ENCODE measurements at places on chromosomes 4 and X.
A peak's percentile ranks its signal among the peaks of the same experiment; 100 is the strongest.

GRCh38 chr4:38069271-38069760 is 109.1 kb downstream of the PTTG2 start:
- no peak for DNase-seq

DNA sequence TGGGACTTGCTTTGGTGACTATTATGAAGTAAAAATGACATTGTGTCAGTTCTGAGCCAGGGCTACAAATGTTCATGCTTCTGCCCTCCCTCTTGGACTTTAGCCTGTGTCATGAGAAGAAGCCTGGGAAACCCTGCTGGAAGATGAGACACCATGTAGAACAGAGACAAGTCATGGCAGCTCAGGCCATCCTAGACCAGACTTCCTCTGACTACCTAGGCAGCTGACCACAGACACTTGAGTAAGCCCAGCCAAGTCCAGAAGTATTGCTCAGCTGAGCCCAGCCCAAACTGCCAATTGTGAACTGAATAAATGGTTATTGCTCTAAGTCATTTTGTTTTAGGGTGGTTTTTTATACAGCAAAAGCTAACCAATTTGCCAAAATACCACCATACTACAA is 467.6 kb upstream of the CNKSR2 start:
- no peak for DNase-seq

DNA sequence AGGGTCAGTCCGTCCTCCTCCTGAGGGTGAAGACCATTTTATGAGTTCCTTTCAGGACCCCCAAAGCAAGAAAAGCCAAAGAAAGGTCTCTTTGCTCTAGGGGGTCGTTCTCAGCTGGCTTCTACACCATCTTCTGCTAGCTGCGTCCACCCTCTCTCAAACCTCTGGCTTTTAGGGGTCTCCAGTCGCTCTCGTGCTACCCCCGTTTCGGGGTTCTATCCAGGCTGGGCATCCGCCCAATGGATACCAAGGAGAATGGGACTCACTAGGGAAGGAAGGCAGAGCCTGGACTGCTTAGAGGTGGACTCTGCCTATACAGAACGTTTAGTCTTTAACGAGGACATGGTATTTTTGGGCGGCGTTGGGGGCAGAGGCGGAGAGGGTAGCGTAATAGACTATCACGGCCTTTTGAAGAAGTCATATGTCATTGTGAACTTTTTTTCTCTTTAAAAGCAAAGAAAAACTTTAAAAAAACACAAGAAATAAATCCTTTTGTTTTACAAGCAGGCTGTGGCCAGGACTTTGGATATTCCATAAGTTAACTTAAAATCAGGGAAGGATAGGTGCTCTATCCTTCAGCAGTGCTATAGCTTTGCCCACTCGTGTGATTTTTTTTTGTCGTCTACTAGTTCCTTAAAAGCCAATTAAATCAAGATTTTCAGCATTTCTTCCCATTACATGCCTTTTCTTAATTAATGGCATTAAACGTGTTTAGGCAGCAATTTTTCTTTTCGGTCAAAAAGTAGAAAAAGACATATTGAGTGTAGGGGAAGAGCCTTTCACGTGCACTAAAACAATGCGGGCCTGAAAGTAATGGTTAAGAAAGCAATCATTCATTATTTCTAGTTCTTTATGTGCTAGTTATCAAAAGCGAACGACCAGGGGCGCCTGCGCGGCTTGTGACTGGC is 7.2 kb upstream of the PITX2 start:
- DNase-seq: no peak

- no peak for DNase-seq
Measured at GRCh38 chr4:38532908-38533499, 131.0 kb upstream of the KLF3 start.

DNA sequence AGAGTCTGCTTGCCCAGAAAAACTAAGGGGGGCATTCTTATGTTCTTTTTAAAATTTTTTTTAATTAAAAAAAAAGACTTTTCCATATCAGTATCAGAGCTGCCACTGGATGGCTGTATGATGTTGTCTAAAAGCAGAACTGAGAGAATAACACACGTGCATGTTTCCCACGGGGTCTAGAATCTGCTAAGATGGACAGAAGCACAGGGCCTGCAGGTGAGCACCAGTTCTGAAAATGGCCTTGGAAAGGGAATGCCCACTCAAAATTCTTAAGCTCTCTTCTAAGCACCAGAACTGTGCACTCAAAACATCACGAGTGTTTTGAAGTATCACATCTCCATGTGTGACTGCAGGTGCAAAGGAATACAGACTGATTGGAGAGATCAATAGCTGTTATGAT is 61.1 kb downstream of the ARAP2 start:
- DNase-seq: no peak

GRCh38 chr4:27084685-27085361 is 224.2 kb downstream of the STIM2 start:
- DNase-seq: peak; percentile 57

GRCh38 chr4:85886665-85887064 is 411.7 kb downstream of the ARHGAP24 start:
- DNase-seq: no peak

GRCh38 chr4:152104356-152104755 is 343.5 kb upstream of the GATB start:
- DNase-seq: no peak

- no peak for DNase-seq
Measured at GRCh38 chr4:147968641-147969040, 236.8 kb downstream of the ARHGAP10 start.

DNA sequence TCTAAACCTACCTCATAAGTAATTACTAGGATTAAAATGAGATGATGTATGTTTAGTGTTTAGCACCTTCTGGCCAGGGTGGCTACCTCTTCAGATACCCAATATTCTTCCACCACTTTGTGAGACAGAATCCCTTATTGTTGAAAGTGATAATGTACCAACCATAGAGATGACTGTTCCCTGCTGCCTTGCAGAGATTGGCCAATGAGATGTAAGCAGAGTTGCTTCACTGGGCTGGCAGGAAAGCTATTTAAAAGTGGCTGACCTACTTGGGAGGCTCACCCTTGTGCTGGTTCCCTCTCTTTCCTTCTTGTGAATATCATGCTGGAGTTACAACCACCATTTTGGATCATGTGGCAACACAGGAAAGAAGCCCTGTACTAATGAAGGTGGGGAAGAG is 58.9 kb downstream of the TMEM154 start:
- no peak for DNase-seq

DNA sequence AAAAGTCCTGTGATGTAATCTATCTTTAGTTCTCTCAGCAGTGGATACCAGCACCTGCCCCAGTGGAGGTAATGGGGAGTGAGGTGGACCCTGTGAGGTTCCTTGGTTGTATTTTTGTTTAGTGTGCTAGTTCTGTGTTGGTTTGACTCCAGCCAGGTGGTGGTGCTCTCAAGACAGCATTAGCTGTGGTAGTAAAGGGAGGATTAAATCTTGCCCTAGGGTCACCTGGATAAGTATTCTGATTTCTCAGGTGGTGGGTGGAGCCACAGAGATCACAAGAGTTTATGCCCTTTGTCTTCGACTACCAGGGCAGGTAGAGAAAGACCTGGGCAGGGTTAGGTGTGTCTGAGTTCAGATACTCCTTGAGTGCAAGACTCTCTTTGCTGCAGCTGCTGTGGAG is 176.3 kb upstream of the EDA2R start:
- no peak for DNase-seq

GRCh38 chr4:112648263-112649054 is 11.5 kb downstream of the LARP7 start:
- DNase-seq: no peak

DNA sequence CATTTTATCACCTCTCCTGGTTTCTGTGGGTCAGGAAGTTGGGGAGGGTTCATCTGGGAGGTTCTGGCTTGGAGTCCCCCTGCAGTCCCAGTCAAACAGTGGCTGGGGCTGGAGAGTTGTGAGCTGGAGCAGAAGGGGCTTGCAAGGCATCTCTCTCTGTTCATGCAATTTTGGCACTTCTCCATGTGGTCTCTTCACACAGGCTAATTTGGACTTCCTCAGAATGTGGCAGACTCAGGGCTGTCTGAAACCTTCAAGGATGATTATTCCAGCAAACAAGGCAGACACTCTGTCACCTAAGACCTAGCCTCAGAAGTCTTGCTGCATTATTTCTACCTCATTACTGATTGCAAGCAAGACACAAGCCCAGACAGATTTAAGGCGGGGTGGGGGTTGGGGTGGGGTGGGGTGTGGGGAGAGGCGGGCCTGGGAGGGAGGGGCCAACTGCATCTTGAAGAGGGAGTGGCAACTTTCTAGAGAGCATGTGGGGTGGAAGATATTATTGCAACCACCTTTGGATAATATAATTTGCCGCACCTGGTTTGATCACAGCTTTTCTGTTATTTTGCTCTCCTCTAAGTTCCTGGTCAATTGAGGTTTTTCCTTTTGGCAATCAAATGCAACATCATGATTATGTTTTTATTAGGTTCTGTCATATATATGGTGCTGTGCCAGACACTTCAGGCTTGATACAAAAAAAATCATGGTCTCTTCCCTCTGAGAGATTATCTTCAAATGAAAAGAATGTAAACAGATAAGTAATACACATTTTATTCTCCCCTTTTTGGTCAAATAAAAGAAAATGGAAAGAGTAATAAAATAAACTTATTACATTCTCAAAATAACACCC is 799.5 kb downstream of the RPA4 start:
- DNase-seq: no peak

DNA sequence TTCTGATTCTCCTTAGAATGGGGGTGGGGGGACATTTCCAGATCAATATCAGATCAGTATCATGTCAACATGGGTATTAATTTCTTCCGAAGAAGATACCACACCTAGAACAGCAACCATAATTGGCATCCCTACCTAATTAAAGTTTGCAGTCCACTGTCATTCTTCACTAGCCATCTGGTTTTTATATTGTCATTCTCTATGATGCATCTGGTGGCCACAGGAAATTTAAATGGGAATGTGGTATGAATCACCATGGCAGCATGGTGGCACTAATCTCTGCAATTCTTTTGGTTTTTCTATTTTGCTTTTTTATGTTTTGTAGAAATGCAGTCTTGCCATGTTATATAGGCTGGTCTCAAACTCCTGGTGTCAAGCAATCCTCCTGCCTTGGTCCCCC is 16.6 kb upstream of the UBE2D3 start:
- no peak for DNase-seq

DNA sequence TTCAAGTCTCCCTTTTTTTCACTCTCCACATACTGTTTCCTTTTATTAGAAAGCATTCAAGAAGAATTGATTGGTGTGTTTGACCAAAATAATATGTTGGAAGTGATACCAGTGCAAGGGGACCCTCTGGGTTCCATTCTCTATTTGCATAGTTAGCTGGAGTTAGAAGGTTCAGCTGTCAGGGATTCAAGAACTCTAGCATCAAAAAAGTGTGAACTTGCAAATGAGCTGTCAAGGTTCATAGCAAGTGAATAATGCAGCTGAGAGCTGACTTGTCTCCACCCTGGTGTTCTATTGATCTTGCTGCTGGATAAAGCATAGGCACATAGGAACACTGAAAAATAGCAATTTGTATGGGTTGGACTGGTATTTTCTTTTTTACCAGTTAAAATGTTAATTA is 73.2 kb downstream of the SORBS2 start:
- peak; percentile 52 for DNase-seq

GRCh38 chrX:140713174-140713539 is 3.6 kb downstream of the LINC00632 start:
- no peak for DNase-seq

DNA sequence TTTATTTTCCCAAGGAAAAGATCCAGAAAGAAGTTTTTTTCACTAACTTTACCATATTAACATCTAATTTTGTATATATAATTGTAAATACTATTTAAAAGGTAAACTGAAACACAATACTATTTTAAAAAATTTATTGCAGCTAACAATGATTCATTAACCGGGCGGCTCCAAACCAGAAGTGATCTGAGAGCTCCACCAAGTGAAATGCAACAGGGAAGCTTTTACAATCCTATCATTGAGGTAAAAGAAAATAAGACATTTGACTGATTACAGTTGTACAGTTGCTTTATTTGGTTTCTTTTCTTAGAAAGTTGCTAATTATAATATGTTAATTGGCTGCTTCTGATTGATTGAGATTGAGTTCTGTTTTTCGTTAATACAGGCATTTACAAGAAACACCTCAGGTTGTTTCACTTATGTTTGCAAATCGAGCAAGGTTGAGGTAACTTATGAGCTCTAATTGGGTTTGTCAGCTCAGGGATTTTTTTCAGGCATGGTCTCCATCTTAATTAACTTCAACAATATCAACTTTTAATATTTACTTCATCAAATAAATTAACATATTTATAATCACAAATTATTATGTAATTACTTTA is 220.2 kb upstream of the UGT8 start:
- DNase-seq: no peak

- DNase-seq: no peak
Measured at GRCh38 chrX:102930990-102931756, 5.9 kb upstream of the RAB40AL start.

DNA sequence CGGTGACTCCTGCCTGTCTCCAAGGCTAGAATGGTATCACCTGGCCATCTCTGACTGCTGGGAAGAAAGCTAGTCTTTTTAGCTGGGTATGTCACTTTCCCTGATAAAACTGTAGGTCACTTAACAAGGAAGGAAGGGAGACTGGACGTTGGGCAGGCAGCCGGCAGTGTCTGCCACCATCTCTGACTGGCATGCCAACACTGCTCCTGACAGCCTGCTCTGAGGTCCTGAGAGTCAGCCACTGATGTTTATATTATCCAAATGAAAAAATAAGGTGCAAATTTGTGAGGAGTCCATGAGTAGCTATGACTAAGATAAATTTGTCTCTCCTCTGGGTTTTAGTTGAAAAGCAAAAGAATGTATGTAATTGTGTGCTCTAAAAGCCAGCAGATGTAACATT is 77.2 kb downstream of the SNX25 start:
- no peak for DNase-seq

DNA sequence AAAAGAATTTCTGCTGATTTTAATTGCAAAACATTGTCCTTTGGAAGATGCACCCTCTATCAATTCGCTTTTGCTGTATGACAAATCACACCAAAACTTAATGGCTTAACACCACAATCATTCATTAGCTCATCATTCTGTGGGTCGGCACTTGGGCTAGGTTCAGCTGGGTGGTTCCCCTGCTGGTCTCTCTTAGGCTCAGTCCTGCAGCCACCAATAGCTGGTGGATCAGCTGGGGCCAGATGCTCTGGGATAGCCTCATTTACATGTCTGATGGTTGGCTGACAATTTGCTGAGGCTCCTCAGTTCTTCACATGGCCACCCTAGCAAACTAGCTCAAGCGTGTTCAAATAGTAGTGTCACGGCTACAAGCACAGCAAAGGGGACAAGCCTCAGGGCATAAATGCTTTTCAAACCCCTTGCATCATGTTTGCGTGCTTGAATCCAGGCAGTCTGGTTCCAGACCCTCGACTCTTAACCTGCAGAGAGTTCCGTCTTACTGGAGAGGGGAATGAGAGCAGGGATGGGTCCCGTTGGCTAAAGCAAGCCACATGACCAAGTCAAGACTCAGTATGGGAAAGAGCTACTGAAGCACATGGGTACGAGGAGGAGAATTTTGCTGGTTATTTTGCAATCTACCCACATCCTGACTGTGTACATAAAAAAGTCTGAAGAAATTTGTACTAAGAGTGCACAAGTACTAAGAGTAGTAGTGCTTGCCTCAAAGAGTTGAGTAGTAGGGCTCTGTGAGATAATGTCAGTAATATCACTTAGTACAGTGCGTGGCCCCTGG is 7.5 kb upstream of the ACSL1 start:
- DNase-seq: no peak
